Activated T-cell treated with anti-CD3 and anti-CD28 coated beads, Interleukin-2, amount 50 U/mL, for 72 hours (primary cell): ENCODE measurements at places on chromosomes 12 and 14.
A peak's percentile ranks its signal among the peaks of the same experiment; 100 is the strongest.

DNA sequence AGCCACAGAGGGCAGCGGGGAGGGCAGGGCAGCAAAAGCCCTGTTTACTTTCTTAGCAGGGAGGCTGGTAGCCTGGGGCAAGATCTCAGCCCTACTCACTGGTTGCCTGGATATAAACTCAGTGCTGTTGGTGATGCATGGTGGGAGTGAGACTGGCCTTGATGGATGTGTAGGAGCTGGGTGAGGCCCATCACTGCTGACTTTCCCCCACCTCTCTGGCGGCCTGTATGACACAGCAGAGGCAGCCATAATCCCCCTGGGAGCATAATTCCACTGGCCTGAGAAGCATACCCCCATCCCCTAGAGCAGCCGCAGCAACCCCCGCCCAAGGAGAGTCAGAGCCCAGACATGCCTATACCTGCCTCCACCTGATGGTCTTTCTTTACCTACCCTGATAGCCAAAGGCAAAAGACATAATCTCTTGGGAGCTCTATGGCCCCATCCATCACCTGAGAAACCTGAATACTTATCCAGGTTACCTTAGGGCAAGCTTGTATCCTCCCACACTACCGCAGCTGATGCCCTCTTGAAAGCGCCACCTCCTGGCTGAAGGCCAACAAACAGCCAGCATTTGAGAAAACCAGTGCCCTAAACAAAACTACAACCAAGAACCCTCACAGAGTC, 59.3 kb downstream of the DNAI7 start:
- no peak for DNase-seq

GRCh38 chr12:4780641-4781611, 60.7 kb downstream of the GALNT8 start:
- no peak for DNase-seq

GRCh38 chr14:79703209-79703608, 508.1 kb downstream of the DIO2 start:
- no peak for DNase-seq

- DNase-seq, result peak; percentile 50
Measured at GRCh38 chr12:8033153-8034044, 883 bp downstream of the FOXJ2 start.
